Caco-2 (cell line): ENCODE measurements at places on chromosomes 12 and 14.

DNA sequence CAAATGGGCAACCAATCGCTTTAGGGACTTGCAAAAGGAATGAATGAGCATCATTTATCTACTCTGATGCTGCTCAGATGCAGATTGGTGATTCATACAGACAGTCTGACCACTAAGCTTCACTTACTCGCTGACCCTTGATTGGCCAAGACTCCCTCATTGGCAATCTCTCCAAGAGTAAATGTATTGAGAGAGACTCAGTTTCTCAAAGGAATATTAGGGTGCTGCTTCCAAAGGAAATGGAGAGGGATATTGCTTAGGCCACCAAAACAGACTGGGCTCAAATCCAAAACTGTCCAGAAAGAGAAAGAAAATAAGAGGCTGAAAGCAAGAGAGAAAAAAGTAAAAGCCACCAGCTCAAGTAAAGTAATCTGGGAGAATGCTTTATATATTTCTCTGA lies 785.2 kb downstream of the GALC start:
- DNase-seq, result no peak

- DNase-seq, result no peak
These were observed 97.1 kb downstream of the ARF6 start for GRCh38 chr14:49989966-49990365.

GRCh38 chr12:50265770-50266524 lies 17.4 kb downstream of the LIMA1 start:
- DNase-seq, result no peak

DNA sequence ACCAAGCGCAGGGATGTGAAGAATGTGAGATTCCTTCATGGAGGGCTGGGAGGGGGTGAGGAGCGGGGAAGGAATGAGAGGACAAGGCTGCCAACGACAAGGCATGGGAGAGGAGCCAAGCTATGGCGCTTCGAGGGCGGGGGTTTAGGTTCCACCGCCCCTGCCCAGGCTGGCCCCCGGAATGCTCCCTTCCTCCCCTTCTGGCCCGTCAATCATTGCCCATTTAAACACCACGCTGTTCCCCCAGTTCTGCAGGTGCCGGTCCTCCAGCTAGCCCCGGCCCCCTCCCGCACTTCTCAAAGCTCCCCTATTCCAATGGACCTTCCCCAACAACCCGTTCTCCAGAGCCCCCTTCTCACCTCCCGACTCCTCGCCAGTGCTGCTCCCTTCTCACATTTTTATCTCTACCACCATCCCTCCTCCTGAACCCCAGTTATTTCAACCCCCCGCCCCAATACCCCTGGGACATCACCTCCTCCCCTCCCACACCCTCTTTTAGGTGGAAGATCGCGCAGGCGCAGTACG lies 428 bp downstream of the RNF41 start:
- DNase-seq, result peak; percentile 60

- no peak for DNase-seq
These were observed 181.1 kb downstream of the SLC15A5 start for GRCh38 chr12:16096273-16096849.

DNA sequence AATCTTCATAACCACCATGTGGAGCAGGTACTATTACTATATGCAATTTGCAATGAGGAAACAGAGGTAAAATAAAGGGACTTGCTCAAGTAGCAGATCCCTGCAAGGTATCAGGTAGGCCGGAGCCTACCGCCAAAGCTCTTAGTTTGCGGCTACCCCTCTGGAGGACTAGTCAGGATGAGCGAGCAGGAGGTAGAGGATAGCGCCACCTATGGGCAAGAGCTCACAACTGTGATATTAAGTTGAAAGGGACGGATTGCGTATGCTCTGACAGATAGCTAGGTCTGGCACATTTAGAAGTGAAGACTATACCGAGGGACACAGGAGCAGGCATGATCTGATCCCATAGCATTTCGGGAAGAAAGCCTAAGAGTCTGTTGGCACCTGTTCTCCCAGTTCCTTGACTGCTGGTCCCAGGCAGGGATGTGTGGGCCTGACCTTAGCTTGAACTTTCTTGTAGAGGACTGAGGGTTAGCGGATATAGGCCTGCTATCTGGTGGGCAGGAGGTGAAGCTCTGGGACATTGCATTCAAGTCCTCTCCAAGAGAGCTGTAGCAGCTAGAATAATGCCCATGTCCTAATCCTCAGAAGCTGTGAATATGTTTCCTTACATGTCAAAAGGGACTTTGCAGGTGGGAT lies 48.0 kb downstream of the SLC17A8 start:
- peak; percentile 45 for DNase-seq

DNA sequence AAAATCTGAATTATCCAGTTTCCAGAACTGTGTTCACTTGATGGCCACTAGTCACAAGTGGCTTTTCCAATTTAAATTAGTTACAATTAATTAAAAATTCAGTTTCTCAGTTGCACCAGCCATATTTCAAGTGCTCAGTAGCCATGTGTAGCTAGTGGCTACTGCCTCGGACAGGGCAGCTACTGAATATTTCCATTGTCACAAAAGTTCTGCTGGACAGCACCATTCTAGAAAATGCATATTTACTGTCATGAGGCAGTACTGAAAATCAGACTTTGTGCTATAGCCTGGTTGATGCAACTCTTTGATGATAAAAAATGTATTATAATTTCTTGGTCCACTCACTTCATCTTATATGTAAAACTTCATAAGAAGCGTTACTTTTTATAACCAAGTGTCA lies 11.5 kb upstream of the OVCH1 start:
- no peak for DNase-seq

GRCh38 chr12:39586816-39587215 lies 32.8 kb downstream of the ABCD2 start:
- DNase-seq, result no peak

GRCh38 chr14:99946652-99947489 lies 118.4 kb upstream of the EVL start:
- DNase-seq, result peak; percentile 52

GRCh38 chr14:103067231-103067954 lies 10.0 kb upstream of the CDC42BPB start:
- peak; percentile 34 for DNase-seq
